ENCODE measurements at places on chromosomes 12 and 14. TPM values are rescaled to one million over a fixed set of nuclear protein-coding genes. Genes with fewer than 3 reads are reported as not detected.

DNA sequence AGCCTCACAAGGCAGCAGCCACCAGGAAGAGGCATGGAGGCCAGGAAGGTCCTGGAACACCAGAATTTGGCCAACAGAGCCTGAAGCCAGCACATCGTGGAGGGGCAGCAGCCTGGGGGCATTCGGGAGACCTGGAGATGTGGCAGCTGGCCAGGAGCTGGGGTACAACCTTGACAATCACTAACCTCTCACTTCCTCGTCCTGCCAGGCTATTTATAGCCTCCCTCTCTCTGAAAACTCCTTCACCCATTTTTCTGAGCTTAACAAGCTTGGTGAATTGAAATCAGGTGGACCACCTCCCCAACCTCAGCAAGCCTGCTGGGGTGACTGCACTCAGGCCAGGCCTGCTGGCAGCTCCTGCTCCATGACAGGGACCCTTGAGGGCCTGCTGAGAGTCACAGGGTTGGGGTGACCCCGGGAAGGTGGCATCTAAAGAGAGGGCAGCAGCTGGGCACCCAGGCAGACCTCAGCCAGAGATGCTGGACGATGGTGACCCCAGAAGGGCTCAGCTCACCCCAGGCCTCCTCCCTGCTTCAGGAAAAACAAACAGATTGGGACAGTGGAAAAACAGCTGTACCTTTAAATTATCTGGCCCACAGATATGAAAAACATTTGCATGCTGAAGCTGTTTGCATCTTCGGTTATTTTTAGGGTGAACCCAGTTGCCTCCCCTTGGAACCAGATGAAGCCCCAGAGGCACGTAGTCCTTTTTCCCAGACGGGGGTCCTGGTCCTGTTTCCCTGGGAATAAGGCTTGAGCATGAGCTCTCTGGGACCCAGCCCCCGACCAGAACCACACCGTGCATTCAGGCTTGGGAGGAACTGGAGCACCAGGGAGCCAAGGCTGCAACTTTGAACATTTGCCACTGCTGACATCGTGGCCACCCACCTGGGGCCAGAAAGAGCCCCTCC lies 67.0 kb downstream of the PITPNM2 start:
- DNase-seq = no peak

DNA sequence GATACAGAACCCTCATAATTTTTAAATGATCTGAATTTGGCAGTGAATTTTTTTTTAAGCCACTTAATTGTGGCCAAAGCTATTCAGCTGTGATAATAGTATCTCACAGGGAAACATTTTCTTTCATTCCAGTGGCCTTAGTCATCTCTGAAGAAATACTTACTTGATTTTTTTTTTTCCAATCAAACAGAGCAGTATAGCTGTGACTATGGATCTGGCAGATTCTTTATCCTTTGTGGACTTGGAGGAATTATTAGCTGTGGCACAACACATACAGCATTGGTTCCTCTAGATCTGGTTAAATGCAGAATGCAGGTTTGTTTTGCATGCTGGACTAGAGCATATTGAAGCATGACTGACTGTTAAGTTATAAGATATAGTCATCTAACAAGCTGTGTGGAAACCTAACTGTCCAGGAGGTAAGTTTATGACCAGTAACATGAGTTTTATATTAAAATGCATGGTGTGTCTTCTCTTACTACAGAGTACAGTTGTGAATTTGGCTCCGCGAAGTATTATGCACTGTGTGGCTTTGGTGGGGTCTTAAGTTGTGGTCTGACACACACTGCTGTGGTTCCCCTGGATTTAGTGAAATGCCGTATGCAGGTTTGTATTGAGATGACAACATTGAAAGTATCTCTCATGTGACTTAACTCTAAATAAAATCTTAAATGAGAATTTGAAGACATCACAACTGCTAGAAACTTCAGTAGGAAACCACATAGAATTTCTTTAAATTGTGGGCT lies 1.9 kb downstream of the SLC25A3 start:
- no peak for DNase-seq

GALNT6 gene
- total RNA-seq = 4.9 TPM

OTX2 gene
- not detected for total RNA-seq

CCDC175 gene
- not detected for total RNA-seq

POTEG gene
- total RNA-seq = not detected
